ENCODE measurements at places on chromosomes 3 and 15. TPM values are rescaled to one million over a fixed set of nuclear protein-coding genes. Genes with fewer than 3 reads are reported as not detected.

Gene MITF
- polyA plus RNA-seq: 1.6 TPM

GRCh38 chr3:12816521-12817342 lies 20.3 kb downstream of the CAND2 start:
- DNase-seq: no peak

GRCh38 chr3:142705198-142705597 lies 18.6 kb upstream of the TRPC1 start:
- no peak for DNase-seq

DNA sequence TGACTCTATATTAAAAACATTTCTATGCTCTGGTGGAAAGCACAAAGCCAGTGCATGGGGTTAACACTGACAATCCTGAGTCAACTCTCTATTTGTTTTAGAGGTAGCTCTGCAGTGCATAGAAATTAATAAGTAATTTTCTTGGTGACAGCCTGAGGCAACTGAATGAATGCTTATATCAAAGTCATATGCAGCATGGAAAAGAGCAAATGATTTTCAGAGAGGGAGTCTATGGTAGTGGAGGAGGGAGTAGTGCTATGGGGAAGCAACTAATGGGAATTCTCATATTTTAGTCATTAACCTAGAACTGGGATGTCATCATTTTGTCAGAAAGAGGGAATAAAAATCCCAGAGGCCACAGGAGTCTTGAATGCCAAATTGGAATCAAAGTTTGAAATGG lies 99.1 kb downstream of the CLSTN2 start:
- DNase-seq: no peak

Gene SLC12A1
- polyA plus RNA-seq: not detected

Gene TRANK1
- polyA plus RNA-seq: 4.6 TPM

- DNase-seq: no peak
These were observed 43.3 kb downstream of the ADPGK start for GRCh38 chr15:72740219-72740618.

Gene PCBP4
- polyA plus RNA-seq: 75.4 TPM

DNA sequence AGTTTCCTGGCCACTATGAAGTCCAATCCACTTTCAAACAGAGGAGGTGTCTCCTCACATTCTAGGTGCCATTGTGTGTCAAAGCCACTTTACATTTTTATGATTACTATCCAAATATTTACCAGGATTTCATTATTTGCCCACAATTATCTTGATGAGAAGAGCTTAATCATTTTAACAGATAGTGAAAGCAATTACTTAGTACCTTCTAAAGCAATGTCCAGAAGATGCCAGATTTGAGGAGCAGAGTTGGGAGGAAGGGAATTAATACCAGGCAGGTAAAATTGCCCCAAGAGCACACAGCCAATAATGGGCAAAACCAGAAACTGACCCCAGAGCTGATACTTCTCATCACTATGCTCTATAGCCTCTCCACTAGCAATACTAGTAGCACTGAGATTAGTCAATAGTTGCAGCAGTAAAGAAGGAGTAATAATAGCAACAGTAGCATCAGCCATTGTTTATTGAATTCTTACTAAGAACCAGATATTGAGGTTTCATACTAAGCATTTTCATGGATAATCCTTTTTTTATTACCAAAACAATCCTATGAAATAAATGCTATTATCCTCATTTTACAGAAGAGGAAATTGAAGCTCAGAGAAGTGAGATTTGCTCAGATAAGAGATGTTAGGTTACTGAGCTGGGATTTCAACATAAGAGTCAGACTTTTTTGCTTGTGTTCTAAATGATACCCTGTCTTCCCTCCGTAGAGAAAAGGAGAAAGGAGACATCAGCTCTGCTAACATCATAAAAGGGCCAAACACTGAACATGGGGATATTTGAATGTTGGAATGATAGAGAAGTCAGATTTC lies 509.3 kb upstream of the CFAP20DC start:
- DNase-seq: no peak

DNA sequence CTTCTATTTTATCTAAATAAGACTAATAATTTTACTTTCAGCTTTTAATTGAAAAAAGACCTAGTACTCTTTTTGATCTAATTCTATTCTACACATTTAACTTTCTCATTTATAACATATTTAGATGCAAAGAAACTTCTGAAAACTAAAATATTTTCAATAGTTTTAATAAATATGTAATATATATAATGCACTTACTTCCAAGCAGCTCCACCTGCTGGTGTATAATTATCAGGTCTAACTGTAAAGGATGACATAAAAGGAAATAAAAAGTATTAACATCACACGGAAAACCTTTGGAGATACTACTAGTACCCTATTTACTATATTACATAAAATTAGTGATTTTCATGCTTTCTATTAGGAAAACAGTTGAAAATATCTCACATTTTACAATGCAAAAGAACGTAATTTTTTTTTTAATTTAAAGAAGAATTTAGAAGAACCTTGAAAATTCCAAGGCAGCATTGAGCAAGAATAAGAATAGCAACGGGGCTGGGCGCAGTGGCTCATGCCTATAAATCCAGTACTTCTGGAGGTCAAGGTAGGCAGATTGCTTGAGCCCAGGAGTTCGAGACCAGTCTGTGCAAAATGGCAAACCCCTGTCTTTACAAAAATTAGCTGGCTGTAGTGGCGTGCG lies 10.2 kb downstream of the PLSCR5 start:
- peak; percentile 35 for DNase-seq

- no peak for DNase-seq
These were observed 19.5 kb upstream of the EID1 start for GRCh38 chr15:48858401-48858800.

- DNase-seq: no peak
These were observed 77.9 kb upstream of the C2CD4B start for GRCh38 chr15:62242999-62243398.

DNA sequence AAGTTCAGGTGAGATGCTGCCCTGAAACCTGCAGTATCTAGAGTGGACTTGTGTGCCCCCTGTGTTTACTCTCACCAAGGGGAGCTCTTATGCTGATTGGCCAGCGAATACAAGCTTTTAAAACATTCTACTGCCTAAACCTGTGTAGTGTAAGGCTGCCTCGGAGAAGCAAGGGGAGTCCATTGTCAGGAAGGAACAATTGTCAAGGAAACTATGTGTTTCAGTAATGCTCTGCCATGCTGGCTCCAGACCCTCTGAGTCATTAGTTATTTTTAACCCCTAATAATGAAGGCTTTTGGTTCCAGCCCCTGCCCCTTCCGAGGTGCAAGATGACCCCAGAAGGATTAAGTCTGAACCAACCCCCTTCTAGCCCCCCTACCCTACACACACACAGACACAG lies 66.1 kb upstream of the CHMP2B start:
- no peak for DNase-seq

Gene FAM107A
- 4.8 TPM for polyA plus RNA-seq

Measured in endothelial cell of umbilical vein (primary cell).